ENCODE measurements at places on chromosomes 2 and 18.

DNA sequence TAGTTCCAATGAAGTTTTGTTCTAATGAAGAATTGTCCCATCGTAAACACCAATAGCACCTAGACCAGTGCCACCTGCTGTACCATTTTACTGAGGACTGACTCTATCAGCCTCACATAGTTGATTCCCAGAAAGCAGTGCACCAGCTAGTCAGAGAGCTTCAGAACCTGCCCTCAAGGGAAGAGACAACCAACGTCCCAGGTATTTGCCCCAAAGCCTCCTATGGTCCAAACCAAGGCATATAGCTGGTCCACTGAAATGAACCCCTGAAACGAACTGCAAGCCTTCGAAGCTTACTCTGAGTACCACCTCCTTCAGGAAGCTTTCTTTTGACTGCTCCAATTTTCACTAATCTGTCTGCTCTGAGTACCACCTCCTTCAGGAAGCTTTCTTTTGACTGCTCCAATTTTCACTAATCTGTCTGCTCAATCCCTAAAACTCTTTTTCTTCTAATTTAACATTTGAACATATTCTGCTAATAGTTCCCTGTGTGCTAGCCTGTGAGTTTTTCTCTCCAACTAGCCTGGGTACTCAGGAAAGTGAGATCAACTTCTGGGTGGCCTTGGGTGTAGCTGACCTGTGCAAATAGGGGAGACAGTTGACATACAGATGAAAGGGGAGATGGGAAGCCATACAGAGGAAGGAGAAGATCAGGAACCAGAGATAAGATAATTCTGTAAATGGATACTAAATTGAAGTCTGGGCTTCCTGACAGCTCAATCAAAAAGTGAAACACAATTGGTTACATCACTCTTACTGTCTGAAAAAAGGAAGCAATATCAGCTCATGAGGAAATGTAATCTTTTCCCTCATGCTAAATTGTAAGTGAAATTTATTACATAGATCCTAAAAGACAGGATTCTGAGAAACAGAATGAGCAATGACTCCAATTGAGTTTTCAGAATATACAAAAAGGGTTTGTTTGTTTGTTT lies 33.5 kb upstream of the EML4 start:
- DNase-seq: no peak

- no peak for DNase-seq
Observed at GRCh38 chr2:174597345-174598047, at the start of gene WIPF1. WIPF1 (minus strand) TSS chr2:174597804; CDS start chr2:174585573, 12,231 bp downstream.

DNA sequence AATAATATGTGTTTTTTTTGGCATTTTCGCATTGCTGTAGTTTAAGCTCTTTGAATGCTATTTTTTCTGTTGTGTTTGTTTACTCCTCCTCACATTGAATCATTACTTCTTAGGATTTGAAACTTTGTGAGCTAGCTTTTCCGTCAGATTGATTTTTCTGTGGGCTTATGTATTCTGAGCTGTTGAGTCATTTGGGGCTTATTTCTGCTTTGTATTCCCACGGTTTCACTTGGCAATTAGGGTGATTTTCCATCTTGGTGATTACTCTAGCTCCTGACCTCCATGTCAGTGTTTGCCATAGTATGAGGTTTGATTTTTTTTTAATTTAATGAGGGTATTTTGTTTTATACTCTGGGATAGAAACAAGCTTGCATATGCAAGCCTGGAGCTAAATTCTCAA lies 200.0 kb downstream of the CCDC102B start:
- DNase-seq: no peak

DNA sequence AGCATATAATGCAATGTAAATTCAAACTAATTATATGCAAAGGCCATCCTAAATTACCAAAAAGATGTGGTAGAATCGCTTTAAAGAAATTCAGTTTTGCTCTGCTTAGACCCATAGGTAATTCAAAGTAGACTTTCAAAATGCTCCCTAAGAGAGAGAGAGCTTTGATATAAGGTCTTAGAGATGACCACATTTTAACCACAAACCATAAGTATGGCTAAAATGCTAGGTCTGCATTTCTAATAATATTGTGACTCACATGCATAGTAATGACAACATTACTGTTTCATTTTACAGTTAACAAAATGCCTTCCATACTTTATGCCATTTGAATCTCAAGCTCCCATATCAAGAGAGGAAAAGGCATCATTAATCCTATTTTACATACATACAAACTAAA lies 144.5 kb downstream of the RAD51AP2 start:
- DNase-seq: no peak

DNA sequence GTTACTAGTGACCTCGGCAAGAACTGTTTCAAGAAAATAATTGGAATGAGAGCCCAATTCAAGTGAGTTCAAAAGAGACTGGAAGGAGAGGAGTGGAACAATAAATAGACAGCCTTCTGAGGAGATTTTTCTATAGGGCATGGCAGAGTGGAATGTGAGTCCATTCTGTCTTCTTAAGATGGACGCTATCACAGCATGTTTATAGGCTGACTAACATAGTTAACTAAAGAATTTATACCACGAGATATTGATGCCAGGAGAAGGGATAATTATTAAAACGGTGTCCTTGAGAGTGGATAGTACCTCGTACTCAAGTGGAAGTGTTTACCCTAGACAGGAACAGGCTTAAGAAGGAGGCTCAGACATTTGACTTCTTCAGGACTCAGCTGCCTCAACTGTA lies 143.5 kb upstream of the RBBP8 start:
- no peak for DNase-seq

DNA sequence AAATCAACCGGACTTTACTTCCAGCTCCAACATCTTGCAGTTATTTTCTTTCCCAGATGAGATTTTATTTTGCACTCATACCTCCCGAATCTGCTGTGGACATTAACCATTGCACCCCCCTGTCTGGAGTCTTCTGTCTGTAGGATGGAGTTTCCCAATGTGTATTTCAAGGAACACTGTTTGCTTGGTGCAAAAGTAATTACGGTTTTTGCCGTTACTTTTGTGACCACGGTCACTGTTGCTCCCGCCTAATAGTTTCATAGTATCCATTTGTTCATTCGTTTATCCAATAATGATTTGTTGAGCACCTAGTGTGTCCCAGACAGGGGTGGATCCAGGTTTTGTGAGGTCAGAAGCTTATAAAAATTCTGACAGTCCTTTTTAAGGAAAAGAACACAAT lies 90.3 kb upstream of the BCL11A start:
- DNase-seq: no peak

All from stimulated activated CD4-positive, alpha-beta T cell treated with anti-CD3 and anti-CD28 coated beads, Interleukin-1b, Interleukin-23, amount 100 ng/mL, for 24 hours (primary cell).